ENCODE measurements at places on chromosomes 3 and 15.

DNA sequence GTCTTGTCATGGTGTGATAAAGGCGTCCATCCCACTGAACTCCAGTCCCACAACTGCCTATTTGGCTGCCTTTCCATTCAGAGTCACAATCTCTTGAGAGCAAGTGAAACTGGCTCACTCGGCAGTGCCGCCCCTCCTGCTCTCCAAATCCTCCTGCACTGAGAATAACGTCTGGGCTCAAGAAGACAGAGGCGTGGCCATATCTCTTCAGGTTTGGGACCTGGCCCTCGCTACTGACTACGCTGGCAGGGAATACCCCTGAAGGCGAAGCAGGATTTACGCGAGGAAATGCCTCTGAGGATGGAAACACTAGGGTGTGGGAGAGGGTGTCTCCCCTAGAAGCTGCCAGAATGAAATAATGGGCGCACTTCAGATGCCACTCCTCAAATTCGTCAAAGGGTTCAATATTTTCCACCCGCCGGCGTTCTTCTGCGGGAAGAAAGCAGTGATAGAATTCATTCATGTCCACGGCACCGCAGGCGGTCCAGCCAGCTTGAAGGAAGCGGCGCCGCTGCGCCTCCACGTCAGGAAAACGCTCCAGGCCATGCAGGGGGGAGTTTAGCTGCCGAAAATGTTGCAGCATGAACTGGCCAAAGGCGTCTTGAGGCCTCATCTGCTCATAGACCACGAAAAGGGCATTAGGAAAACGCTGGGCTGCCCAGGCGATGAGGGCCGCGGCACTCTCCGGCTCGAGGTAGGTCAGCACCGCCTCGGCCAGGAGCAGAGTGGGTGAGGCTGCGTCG lies 985 bp downstream of the LCMT2 start:
- no peak for DNase-seq

DNA sequence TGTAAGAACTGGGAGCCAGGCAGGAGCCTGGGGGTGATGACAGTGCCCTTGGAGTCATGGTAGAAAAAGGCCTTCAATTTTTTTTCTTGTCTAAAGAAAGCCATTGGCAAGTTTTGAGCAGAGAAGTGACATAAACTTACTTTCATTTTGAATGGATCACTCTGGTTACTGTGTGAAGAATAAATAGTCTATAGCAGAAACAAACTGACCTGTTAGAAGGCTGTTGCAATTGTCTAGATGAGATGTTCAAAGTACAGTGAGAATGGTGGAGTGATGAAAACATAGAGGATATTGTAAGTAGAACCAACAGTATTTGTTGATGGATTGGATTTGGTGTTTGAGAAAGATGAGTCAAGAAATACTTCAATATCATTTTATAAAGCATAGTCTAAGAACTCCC lies 439.9 kb downstream of the TBL1XR1 start:
- no peak for DNase-seq

GRCh38 chr3:152853196-152853595 lies 18.3 kb downstream of the P2RY1 start:
- no peak for DNase-seq

GRCh38 chr3:125461896-125462295 lies 58.1 kb downstream of the SNX4 start:
- no peak for DNase-seq

All from activated CD4-positive, CD25-positive, alpha-beta regulatory T cell treated with anti-CD3 and anti-CD28 coated beads, Interleukin-2, amount 50 U/mL, for 16 hours (primary cell).